ENCODE measurements at places on chromosomes 3 and 15.

GRCh38 chr3:170397685-170398084 lies 21.0 kb upstream of the CLDN11 start:
- no peak for DNase-seq

DNA sequence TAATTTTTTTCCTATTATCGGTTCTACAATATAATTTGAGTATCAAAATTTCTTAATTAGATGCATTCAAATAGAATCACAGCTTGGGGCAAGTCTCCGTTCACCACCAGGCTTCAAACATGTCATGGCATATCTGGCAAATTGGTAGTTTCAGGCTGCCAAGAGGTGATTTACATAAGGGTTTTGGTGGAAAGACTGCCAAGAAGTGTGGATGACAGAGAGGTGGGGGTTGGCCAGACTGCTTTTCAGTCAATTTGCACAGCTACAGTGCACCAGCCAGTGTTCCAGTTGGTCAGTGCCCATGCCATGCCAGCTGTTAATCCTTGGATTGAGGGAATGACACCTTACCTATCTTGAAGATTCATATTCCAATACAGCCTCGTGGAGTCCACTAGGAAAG lies 8.4 kb upstream of the GSK3B start:
- no peak for DNase-seq

- no peak for DNase-seq
Observed at GRCh38 chr3:20537234-20537633, 351.2 kb upstream of the SGO1 start.

GRCh38 chr15:65058394-65059368 lies 9.1 kb downstream of the RASL12 start:
- no peak for DNase-seq

- no peak for DNase-seq
Observed at GRCh38 chr3:128490915-128491690, 1.9 kb downstream of the GATA2 start.

GRCh38 chr15:68578175-68578979 lies 416 bp upstream of the CORO2B start:
- DNase-seq, result no peak

GRCh38 chr3:16907243-16907642 lies 22.5 kb downstream of the PLCL2 start:
- DNase-seq, result no peak

- DNase-seq, result no peak
Observed at GRCh38 chr15:55106155-55106554, 90.6 kb downstream of the RSL24D1 start.

Measured in RWPE2 (cell line).